ENCODE measurements at places on chromosomes 11 and 22. TPM values are rescaled to one million over a fixed set of nuclear protein-coding genes. Genes with fewer than 3 reads are reported as not detected.
A peak's percentile ranks its signal among the peaks of the same experiment; 100 is the strongest.

DNA sequence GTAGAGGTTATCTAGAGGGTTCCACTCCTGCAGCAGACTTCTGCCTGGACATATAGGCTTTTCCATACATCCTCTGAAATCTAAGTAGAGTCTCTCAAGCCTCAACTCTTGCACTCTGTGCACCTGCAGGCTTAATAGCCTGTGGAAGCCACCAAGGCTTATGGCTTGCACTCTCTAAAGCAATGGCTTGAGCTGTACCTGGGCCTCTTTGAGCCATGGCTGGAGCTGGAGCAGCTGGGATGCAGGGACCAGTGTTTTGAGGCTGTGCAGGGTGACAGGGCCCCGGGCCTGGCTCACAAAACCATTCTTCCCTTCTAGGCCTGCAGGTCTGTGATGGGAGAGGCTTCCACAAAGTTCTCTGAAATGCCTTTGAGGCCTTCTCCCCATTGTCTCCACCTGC lies 2.9 kb upstream of the NXPE4 start:
- no peak overlapping the region for H3K4me3 ChIP-seq
- no peak overlapping the region for H3K27ac ChIP-seq
- H3K36me3 ChIP-seq, result no peaks in the 10 kb centered on the region
- H3K4me1 ChIP-seq, result no peaks in the 10 kb centered on the region
- no peaks in the 10 kb centered on the region for H3K27me3 ChIP-seq
- no peak for DNase-seq

GRCh38 chr11:123751781-123752180 lies 2.5 kb downstream of the OR6X1 start:
- no peaks in the 10 kb centered on the region for H3K36me3 ChIP-seq
- H3K4me3 ChIP-seq, result no peak overlapping the region
- H3K4me1 ChIP-seq, result no peaks in the 10 kb centered on the region
- H3K27me3 ChIP-seq, result no peaks in the 10 kb centered on the region
- no peak for DNase-seq

GRCh38 chr11:95076416-95076815 lies 9.7 kb downstream of the SRSF8 start:
- peak; percentile 44 for DNase-seq
- no peaks in the 10 kb centered on the region for H3K27me3 ChIP-seq
- H3K4me1 ChIP-seq, result peaks cover 38% of the 10 kb centered on the region
- peak overlapping the region; percentile 64 for H3K27ac ChIP-seq
- no peak overlapping the region for H3K4me3 ChIP-seq

ANO9 gene
- not detected for total RNA-seq

DNA sequence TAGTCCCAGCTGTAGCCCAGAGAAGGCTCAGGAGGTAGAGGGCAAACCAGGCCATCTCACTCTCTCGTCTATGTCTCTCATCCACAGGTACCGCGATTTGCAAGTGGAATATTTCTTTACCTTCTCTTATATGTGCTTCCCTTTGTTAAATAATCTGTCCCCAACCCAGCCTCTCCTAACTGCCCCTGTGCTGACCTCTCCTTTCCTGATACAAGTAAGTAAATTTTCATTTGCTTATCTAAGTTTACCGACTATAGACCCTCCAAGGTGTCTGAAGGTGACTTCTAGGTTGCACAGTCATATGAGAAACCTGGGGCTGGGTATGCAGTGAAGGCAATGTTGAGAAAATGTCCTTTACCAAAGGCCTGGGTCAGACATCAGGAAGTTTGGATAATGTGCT lies at the start of gene CBLIF:
TSS of gene CBLIF (minus strand) at position 101 of the 400 bp plus-strand sequence. CDS start at position 55, 46 bp downstream.
- no peaks in the 10 kb centered on the region for H3K36me3 ChIP-seq
- no peak within 1 kb of the TSS for H3K4me3 ChIP-seq
- no peak for DNase-seq

- H3K27me3 ChIP-seq, result no peaks in the 10 kb centered on the region
- H3K4me3 ChIP-seq, result no peak overlapping the region
- no peak overlapping the region for H3K27ac ChIP-seq
These were observed 313.9 kb downstream of the TMEM135 start for GRCh38 chr11:87351676-87352075.

DNA sequence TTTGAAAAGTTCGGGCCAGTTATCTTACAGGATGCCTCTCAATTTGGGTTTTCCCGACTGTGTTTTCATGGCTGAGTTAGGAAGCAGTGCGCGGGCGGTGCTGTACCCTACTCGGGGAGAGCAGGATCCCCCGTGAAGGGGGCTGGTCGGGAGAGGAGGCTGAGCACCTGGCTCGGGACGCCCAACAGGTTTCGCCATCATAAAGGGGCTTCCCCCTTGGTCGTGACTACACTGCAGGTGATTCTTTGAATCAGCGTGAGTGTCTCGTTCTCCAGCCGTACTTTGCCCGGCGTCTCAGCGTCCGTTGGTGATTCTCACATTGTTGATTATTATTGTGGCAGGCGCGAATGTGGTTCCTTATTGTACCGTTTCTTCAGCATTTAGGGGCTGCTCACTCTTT lies 46.6 kb downstream of the ST14 start:
- H3K4me1 ChIP-seq, result no peaks in the 10 kb centered on the region
- no peak overlapping the region for H3K4me3 ChIP-seq
- H3K27me3 ChIP-seq, result no peaks in the 10 kb centered on the region
- no peak for DNase-seq
- H3K36me3 ChIP-seq, result no peaks in the 10 kb centered on the region

GRCh38 chr11:129974672-129975071 lies 28.0 kb downstream of the PRDM10 start:
- no peak for DNase-seq
- no peaks in the 10 kb centered on the region for H3K4me1 ChIP-seq
- no peak overlapping the region for H3K27ac ChIP-seq
- H3K36me3 ChIP-seq, result no peaks in the 10 kb centered on the region
- no peaks in the 10 kb centered on the region for H3K27me3 ChIP-seq
- H3K4me3 ChIP-seq, result no peak overlapping the region

- DNase-seq, result no peak
- H3K27me3 ChIP-seq, result no peaks in the 10 kb centered on the region
- no peak overlapping the region for H3K27ac ChIP-seq
These were observed 153.2 kb upstream of the E2F8 start for GRCh38 chr11:19393941-19394340.

GRCh38 chr11:124207102-124207792 lies 24.1 kb downstream of the OR10D3 start:
- no peak overlapping the region for H3K4me3 ChIP-seq
- H3K27me3 ChIP-seq, result no peaks in the 10 kb centered on the region
- no peaks in the 10 kb centered on the region for H3K4me1 ChIP-seq
- H3K36me3 ChIP-seq, result no peaks in the 10 kb centered on the region

TREH gene
- not detected for total RNA-seq

DNA sequence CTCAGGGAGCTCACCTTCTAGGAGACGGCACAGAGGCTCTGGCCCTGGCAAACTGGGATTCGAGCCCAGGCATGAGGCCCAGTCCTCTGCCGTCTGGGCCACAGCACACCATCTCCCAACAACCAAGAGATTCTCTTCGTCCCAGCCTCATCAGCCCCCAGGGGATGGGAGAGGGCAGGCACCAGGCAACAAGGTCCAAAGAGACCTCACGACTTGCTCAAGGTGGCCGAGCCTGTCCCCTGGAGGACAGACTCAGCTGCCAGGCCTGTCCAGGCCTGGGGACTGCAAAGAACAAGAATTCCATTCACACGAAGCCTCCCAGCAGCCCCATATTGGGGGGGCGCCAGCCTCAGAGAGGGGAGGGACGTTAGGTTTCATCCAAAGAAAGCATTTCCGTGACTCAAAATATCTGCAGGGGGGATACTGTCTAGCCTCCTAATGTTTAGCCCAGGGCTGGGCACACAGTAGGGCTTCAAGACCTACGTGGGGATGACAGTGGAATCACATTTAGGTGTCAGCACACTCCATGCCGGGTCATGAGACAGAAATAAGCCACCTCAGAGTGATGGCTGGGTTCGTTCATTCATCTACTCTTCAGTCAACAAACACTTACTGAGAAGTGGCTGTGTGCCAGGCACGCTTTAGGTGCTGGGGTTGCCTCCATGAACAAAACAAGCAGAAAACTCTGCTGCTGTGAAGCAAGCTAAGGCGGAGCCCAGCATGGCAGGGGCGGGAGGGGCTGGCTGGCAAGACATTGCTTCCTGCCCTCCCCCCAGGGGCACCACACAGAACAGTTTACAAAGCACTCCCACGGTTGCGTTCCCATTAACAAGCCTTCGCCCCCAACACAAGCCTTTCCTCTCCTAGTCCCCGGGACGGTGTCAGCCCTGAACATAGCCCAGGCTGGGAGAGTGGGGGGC lies 1.2 kb downstream of the CARNS1 start:
- no peak overlapping the region for H3K27ac ChIP-seq
- no peak for DNase-seq
- H3K4me1 ChIP-seq, result peaks cover 10% of the 10 kb centered on the region
- no peaks in the 10 kb centered on the region for H3K36me3 ChIP-seq
- no peak overlapping the region for H3K4me3 ChIP-seq

DNA sequence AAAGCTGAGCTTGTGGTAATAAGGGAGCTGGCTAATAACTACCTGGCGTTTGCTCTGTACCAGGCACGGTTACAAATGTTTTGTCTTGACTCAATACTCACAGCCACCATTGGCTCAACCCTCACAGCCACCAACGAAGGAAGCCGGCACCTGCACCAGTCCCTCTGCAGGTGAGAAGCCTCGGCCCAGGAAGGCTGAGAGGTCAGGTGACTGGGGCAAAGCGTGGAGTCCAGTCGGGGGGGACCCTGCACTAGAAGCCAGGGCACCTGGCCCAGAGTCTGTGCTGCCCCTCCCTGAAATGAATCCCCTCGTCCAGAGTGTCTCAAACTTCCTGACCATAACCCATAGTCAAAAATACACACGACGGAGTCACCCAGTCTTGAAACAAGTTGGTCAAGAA lies 90.1 kb downstream of the PHF21B start:
- H3K4me3 ChIP-seq, result no peak overlapping the region
- H3K36me3 ChIP-seq, result no peaks in the 10 kb centered on the region
- H3K27me3 ChIP-seq, result no peaks in the 10 kb centered on the region
- no peaks in the 10 kb centered on the region for H3K4me1 ChIP-seq
- no peak for DNase-seq
- no peak overlapping the region for H3K27ac ChIP-seq

DNA sequence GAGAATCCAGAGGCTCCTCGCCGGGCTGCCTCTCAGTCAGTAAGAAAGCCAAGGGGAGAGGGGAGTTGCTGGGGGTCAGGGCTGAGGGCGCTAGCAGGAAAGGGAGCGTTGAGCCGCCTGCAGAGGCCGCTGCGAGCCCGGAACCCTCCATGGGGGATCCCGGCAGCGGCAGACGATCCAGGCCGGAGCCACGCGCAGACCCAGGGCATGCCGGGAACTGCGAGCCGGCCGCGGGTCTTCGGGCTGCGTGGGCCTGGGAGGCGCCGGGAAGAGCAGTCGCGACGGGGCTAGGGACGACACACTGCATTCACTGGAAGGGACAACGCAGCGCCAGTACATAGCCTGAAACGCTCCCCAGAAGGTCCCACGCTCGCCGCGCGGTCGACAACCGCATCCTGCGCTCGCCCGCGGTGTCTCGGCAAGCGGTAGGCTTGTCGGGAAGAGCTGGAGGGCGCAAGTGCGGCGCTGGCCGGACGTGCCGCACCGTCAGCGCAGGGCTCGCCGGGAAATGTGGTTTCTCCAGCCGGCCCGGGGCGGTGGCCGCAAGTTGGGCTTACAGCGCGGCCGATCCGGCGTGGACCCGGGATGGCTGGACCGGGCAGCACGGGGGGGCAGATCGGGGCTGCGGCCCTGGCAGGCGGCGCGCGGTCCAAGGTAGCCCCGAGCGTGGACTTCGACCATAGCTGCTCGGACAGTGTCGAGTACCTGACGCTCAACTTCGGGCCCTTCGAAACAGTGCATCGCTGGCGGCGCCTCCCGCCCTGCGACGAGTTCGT lies at the start of gene LZTR1:
TSS of gene LZTR1 (plus strand) at position 511 of the 776 bp plus-strand sequence. CDS start at position 586, 75 bp downstream.
- H3K4me1 ChIP-seq, result peaks cover 37% of the 10 kb centered on the region
- peak; percentile 85 for DNase-seq
- no peaks in the 10 kb centered on the region for H3K27me3 ChIP-seq
- H3K4me3 ChIP-seq, result peak within 1 kb of the TSS; percentile 65
- peak within 1 kb of the TSS; percentile 57 for H3K27ac ChIP-seq

GRCh38 chr11:73995731-73996130 lies 13.1 kb upstream of the UCP2 start:
- H3K36me3 ChIP-seq, result no peaks in the 10 kb centered on the region
- no peak for DNase-seq
- no peak overlapping the region for H3K4me3 ChIP-seq
- no peaks in the 10 kb centered on the region for H3K27me3 ChIP-seq
- H3K27ac ChIP-seq, result no peak overlapping the region

OR51B5 gene
- 0.32 TPM for total RNA-seq

TYR gene
- not detected for total RNA-seq

DEUP1 gene
- 0.95 TPM for total RNA-seq

- H3K4me1 ChIP-seq, result no peaks in the 10 kb centered on the region
- DNase-seq, result no peak
- no peak overlapping the region for H3K4me3 ChIP-seq
- no peaks in the 10 kb centered on the region for H3K36me3 ChIP-seq
These were observed 750.5 kb downstream of the LUZP2 start for GRCh38 chr11:25247336-25247735.

ZNF74 gene
- 28.9 TPM for total RNA-seq

DNA sequence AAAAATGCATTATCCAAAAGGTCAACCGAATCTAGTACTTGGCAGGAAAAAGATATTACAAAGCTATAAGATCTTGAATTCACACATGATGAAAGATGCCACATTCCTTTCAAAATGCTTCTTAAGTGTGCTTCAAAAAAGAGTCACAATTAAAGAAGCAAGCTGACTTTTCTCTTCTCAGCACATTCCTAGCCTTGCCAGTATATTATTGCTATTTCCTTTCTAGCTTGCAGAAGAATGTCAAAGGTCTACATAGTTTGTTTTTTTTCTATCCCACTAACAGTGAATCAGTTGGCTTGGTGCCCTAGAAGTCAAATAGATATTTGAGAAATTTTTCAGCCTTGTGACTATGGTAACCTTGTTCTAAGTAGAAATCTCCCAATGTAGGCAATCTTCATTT lies 56.8 kb downstream of the GUCY1A2 start:
- DNase-seq, result no peak
- H3K4me3 ChIP-seq, result no peak overlapping the region
- no peaks in the 10 kb centered on the region for H3K27me3 ChIP-seq
- H3K36me3 ChIP-seq, result no peaks in the 10 kb centered on the region
- H3K27ac ChIP-seq, result peak overlapping the region; percentile 21
- peaks cover 8% of the 10 kb centered on the region for H3K4me1 ChIP-seq

GRCh38 chr11:115999437-115999836 lies 495.2 kb upstream of the CADM1 start:
- no peaks in the 10 kb centered on the region for H3K27me3 ChIP-seq
- H3K27ac ChIP-seq, result no peak overlapping the region
- no peaks in the 10 kb centered on the region for H3K4me1 ChIP-seq
- H3K4me3 ChIP-seq, result no peak overlapping the region
- H3K36me3 ChIP-seq, result no peaks in the 10 kb centered on the region

CTSW gene
- total RNA-seq, result 1.0 TPM

Data from adrenal gland (tissue), 19 donors.